Stimulated activated CD8-positive, alpha-beta memory T cell treated with anti-CD3 and anti-CD28 coated beads, Interleukin-15, amount 100 ng/mL, for 4 hours (primary cell): ENCODE measurements at places on chromosomes 7 and 10.

- DNase-seq, result no peak
Observed at GRCh38 chr7:93047514-93048099, 70.2 kb downstream of the SAMD9 start.

GRCh38 chr7:27899601-27900000, 159.6 kb downstream of the TAX1BP1 start:
- peak; percentile 4 for DNase-seq

- DNase-seq, result no peak
Observed at GRCh38 chr10:126204320-126204719, 184.0 kb downstream of the ADAM12 start.

- no peak for DNase-seq
Observed at GRCh38 chr10:106519376-106520030, 645.0 kb downstream of the SORCS1 start.

GRCh38 chr7:3955751-3956696, 655.0 kb downstream of the SDK1 start:
- DNase-seq, result no peak

GRCh38 chr10:114974625-114975024, 36.6 kb downstream of the TRUB1 start:
- DNase-seq, result no peak

DNA sequence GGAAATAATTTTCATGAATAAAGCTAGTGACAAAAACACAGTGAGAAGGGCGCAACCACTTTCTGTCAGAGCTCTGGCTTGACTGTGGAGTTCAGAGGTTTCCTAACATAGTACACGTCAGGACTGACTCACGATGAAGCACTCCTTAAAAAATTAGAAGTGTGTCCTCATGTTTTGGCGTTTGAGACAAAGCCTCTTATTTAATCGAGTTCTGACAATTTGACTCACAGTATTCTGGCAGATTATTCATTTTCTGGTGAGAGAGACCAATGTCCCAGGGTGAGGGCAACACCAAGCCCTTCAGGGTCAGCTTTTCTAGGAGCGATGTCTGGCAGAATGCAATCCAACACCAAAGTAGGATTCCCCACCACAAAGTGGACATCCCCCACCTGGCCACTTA, 108.7 kb downstream of the DIP2C start:
- DNase-seq, result no peak

DNA sequence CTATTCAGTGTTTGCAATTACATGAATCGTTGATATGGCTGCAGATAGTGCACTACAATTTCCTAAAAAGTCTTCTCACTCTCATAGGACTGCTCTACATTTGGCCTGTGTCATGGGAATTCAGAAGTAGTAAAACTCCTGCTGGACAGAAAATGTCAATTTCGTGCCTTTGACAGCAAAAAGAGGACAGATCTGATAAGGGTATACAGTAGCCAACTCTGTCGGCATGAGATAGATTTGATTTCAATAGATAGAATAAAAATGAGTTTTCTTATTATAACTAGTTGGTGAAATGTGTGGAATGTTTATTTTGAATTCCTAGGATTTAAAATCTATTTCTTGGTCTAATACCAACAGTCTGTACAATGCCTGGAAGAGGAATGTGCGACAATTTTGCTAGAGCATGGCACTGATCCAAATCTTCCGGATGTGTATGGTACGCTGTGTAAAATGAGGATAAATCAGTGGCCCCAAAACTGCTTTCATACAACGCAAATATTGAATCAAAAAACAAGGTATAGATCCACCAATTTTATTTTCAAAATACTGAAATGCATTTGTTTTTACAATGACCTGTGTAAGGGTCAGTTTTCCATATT, 133.5 kb upstream of the CDK13 start:
- DNase-seq, result no peak

GRCh38 chr10:92413011-92413410, 122.0 kb downstream of the MARCHF5 start:
- no peak for DNase-seq

DNA sequence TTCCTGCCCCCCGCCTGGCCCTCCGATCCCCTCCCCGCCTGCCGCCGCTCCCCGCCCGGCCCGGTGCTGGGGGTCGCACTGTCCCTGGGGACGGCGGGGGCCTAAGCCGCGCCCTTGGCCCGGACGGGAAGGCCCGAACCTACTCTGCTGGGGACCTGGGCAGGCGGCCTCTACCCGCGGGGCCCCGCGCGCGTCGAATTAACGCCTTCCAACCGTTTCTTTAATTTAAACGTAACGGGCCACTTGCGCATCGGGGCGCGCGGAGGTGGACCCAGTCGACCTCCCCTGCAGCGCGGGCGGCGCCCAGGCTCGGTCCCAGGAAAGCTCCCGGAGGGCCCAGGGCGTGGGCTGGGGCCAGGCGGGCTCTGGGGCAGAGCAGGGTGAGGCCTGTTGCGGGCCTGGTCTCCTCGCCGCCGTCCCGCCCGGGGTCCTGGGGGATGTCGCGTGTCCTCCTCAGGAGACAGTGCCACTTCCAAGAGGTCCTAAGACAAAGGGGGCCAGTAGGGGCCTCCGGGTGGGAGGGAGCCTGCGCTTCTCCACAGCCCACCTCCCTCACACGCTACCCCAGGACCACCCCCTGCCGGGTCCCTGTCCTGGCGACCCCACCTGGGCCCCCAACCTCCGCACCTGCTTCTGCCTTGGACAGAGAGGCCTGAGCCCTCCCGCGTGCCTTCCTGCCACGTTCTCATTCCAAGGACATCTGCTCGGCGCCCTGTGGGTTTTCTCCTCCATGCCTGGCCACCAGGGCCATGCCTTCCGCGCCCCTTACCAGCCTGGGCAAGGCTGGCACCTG, 658 bp upstream of the PTPRN2 start:
- no peak for DNase-seq

DNA sequence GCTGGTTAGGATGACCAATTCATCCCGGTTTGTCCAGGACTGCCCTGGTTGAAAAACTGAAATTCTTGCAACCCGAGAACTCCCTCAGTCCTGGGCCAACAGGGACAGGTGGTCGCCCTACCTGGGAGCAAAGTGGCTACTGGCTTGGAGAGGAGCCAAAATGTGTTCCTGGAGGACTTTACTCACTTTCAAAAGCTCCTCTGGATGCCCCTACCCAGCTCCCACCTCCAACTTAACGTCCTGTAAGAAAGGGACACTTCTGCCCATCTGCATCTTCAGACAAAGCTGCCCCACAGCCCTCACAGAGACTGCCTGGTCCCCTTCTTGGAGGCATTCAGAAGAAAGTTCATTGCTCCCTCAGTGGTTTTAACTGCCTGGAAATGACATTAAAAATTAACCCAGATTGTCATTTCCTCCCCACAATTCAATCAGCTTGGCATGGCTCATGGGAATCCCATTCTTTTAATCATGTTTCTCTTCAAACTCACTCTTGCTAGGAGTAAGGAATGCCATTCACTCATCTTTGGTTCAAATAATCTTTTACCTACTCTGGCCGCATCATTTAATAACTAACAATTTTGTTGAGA, 24.0 kb upstream of the HSPA12A start:
- DNase-seq, result no peak

DNA sequence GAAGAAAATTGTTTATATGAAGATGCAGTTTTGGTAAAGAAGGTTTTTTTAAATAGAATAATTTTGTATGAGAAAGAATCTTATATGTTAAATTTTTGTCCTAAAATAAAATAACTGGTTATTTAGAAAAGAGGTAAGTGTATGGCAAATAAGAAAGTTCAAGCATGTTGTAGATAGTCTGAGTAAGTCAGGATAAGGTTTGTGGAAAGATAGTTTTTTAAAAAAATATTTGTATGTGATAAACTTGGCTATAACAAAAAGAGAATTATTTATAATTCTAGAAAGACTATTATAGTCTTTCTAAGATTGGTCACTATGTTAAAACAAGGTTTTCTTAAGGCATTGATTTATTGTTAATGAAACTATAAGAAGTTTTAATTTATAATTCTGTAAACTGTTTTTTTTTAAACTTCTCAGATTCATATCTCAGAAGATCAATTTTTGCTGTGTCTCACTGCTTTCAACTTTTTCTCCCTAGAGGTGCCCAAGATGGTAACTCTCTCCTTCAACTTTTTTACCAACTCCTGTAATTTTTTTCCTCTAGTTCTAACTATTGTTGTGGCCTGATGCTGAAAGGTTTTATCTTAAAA, 698.6 kb downstream of the CCSER2 start:
- no peak for DNase-seq

GRCh38 chr10:92573091-92573797, 649 bp downstream of the IDE start:
- DNase-seq, result no peak

GRCh38 chr10:97444212-97444611, 1.6 kb downstream of the EXOSC1 start:
- DNase-seq, result no peak

- DNase-seq, result no peak
Observed at GRCh38 chr10:129660569-129660968, 193.5 kb downstream of the MGMT start.

DNA sequence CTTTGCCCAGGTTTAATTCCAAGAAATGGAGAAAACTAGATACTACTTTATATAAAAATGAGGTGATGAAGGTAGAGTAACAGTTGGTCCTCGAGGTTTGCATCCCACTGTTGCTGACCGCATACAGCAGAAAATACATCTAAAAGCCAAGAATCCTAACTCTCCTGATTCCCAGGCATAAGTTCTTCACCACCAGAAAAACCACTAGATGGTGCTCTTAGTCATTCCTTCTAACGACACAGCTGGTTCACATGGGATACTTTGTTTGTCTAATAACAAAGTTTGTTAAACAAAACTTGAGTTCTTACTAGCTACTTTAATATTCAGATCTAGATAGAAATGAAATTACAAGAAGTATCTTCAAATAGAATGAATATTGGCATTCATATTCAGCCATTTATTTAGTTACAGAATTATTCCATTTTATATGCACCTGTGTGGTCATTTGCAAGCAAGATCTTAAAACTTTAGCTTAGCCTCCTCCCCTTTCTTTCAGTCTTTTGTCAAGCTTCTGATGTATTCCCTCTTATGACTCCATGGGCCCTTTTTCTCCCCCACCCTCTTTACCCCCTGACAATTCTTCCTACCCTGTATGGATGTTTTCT, 54.1 kb upstream of the CYP26C1 start:
- DNase-seq, result no peak

DNA sequence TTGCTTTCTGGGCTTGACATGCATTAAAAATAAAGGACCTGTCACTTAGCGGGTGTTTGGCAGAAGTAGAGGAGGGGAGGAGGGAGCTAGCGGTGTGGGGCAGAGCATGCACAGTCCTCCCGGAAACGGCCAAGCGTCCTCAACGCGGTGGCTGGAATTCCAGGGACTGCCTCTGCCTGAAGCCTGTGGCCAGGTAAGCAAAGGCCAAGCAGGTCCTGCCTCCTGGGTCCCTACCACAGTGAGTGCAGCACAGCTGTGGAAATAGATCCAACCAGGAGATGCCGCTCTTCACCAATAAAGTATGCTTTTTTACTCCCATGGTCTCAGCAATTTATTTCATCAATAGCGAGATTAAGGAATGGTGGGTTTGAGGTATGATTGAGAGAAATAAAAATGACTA, 323.4 kb downstream of the WDR37 start:
- DNase-seq, result no peak

DNA sequence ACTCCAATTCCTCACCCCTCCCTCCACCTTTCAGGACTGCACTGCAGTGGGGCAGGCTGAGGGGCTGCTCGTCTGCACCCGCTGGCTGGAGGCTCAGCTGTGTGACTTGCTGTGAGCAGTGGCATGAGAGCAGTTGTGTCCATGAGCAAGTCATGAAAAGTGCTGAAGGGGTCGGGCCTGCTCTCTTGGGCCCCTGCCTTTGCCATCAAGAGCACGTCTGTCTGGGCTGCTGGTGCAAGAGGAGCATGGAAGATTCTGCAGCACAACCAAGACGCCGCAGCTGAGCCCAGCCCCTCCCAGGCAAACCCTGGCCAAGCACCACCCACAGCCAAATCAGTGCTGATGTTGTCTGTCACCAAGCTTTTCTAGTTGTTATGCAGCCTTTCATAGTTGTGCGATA, 284.3 kb downstream of the TCERG1L start:
- DNase-seq, result no peak

GRCh38 chr10:118523775-118524174, 71.7 kb downstream of the PRLHR start:
- no peak for DNase-seq

GRCh38 chr10:59465088-59465487, 102.7 kb upstream of the FAM13C start:
- DNase-seq, result no peak

- DNase-seq, result no peak
Observed at GRCh38 chr10:78794736-78795455, 273.9 kb upstream of the ZMIZ1 start.

GRCh38 chr10:34816085-34816496, 995 bp upstream of the PARD3 start:
- DNase-seq, result no peak

DNA sequence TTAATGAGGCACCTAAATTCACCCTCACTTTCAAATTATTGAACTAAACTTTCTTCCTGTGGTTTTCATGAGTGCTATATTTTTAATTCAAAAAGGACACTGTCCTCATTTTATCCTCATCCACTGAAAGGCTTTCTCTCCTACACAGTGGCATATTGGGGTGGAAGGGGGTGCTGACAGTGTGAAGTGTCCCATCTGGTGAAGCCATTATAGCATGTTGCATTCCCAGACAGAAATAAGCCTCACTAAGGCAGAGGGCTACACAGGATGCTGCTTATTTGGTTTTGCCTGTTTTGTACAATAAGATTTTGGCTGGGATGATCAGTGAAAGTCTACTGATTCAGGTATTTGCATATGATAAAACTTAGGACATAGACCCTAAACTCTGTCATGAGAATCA, 82.4 kb upstream of the INHBA start:
- DNase-seq, result no peak

- DNase-seq, result no peak
Observed at GRCh38 chr10:86067436-86068050, 299.1 kb downstream of the GRID1 start.

GRCh38 chr10:94042834-94043175, 49.1 kb downstream of the PLCE1 start:
- DNase-seq, result no peak
